Omental fat pad (tissue), 4 donors: ENCODE measurements at places on chromosomes 5 and 9. TPM values are rescaled to one million over a fixed set of nuclear protein-coding genes. Genes with fewer than 3 reads are reported as not detected.

GRCh38 chr5:80959768-80960442, at the start of gene RASGRF2:
Gene RASGRF2, plus strand, starts transcription at chr5:80960363. Its CDS starts 376 bp downstream, at chr5:80960739.
- DNase-seq, result no peak

DNA sequence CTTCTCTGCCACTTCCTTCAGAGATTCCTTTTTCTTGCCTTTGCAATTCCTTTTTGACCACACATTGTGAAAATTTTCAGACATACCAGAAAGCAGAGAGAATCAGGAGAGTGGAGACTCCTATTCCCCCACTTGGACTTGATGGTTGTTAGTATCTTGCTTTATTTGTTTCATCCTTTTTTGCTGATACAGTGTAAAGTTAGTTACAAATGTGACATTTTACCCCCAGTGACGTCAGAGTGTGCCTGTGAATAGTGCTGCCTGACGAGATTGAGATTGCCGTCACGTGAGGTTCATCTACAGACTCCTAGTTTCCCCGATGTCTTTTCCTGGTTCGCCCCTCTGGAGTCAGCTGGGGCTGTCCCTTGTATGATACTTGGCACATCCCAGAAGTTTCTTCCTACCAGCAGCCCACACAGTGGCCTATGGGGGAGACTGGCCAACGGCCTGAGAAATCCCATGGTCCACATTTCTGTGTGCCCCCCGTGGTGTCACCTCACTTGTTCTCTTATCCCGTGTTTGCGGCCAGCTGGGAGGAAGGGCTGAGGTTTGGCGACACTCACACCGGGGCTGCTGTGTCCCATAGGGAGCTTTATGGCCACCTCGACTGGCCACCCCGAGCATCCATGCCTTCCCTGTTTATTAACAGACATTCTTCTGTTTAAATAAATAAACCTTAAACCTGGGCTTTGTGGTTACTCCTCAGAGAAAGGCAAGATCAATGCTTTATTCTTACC, 48.2 kb upstream of the CACNA1B start:
- DNase-seq, result no peak

DNA sequence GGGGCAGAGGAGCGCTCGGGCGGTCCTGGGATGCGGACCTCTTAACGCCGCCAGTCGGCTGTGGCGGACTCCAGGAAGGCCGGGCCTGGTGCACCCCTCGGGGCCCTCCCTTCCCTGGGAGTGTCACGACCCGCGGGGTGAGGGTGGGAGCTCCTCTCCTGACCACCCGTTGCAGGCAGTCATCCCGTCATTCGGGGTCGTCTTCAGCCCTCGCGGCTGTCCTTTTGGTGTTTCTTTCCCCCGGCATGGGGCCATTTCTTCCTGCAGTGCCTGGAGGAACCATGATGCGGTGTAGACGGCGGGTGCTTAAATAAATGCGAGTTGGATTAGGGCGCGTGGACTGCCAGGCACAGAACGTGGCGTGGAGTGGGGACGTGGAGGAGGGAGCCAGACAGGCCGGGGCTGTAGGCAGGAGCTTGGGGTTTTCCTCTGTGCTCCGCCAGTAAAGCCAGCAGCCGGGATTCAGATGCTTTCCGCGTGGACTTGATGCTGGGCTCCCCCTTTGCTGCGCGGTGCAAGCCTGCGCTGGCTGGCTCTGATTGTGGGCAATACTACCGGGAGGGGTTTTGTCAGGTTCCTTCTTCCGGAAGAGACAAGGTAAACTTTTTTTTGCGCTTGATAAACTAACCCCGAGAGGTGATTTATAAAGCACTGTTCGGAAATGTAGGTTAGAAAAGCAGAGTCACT, 868 bp downstream of the KDM4C start:
- DNase-seq, result no peak

DNA sequence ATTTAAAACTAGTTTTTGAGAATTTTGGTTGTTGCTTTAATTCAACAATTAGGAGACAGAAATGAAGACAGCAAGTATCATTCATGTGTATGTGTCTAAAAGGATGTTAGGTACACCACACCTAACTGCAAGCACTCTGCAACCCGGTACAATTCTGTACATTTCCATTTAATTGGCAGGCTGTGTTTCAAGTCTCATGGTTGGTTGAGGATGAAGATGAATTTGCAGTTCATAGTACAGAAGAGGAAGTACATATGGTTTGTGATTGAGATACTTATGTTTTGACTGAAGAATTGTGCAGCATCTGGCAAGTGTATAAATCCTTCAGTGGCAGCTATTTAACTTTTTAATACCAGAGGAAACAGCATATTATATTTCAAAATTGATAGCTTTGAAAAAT, 628.7 kb upstream of the ZNF608 start:
- DNase-seq, result no peak

DNA sequence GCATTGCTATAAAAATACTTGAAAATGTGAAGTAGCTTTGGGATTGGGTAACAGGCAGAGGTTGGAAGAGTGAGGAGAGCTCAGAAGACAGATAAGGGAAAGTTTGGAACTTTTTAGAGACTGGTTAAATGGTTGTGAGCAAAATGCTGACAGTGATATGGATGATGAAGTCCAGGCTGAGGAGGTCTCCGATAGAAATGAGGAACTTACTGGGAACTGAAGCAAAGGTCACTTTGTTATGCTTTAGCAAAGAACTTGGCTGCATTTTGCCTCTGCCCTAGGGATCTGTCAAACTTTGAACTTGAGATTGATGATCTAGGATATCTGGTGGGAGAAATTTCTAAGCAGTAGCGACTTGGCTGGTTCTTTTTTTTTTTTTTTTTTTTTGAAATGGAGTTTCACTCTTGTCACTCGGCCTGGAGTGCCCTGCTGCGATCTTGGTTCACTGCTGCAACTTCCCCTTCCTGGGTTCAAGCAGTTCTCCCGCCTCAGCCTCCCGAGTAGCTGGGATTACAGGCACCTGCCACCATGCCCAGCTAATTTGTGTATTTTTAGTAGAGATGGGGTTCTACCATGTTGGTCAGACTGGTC, 998.9 kb downstream of the TLE1 start:
- no peak for DNase-seq

SCGB3A2 gene
- total RNA-seq, result not detected

DNA sequence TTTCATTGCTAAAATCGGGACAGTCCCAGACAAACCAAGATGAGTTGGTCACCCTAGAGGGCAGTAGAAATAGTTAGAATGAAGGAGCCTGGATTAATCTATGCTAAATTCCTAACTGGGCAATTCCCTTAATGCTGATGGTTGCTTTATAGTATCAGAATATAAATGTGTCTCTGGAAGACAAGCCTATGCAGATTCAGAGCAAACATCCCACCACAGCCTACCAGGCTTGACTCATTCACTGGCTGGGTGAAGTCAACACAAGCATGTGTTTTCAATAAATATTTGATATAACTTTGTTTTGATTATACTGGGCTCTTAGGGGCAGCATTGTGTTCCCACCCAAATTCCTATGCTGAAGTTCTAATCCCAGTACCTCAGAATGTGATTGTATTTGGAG, 79.3 kb downstream of the RMI1 start:
- no peak for DNase-seq

GRCh38 chr9:124621371-124622328, 114.5 kb upstream of the NR5A1 start:
- DNase-seq, result no peak

RANBP3L gene
- 0.50 TPM for total RNA-seq

DNA sequence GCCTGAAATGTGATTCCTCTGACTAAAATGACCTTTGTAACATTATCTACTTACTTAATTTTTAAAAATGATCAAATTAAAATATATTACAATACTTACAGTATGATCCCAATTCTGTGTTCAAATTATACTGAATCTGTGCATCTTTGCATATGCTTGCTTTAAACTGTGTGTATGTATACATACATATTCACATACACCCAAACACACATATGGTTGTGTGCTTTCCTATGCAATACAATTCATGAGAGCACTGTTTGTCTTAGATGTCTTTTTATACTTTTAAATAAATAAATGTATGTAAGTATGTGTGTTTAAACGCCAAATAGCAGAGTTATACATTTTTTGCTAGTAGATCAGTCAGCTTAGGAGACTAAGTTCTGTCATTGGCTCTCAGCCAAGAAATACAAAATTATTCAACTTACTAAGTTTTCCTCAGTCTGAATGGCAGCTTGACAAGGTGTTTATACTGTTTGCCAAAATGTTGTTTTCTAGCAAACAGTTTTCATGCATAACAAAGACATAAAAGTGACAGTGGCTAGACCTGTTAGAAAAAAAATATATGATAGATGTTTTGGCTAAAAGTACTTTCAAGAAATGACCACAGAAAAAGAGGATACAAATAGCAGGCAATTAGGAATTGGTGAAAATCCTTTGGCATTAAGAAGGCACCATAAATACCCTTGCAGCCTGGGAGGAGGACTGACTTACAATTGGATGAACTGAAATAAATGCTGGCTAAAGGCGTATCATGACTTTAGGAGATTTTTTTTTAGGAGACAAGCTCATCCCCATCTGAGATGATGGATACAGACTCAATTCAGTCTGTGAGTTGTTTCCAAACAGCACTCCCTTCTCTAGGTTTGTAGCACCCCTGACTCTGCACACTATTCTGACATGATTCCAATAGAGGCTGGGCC, 7.9 kb downstream of the TICAM2 start:
- DNase-seq, result no peak

C9orf78 gene
- total RNA-seq, result 45.6 TPM

GRCh38 chr5:135032695-135032998, 1.4 kb downstream of the PITX1 start:
- DNase-seq, result no peak

DNA sequence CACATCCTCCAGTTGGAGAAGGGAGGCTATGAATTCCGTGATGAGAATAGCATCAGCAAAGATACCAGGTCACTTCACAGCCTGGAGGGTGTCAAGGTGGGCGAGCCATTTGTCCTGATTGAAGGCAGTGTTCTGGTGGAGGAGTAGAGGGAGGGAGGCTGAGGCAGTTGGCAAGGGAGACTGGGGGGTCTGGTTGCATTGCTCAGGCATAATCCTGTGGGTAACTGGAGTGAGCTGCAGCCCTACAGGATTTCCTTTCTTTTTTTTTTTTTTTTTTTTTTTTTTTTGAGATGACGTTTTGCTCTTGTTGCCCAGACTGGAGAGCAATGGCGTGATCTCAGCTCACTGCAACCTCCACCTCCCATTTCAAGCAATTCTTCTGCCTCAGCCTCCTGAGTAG, 223.9 kb upstream of the KLF4 start:
- DNase-seq, result no peak

DNA sequence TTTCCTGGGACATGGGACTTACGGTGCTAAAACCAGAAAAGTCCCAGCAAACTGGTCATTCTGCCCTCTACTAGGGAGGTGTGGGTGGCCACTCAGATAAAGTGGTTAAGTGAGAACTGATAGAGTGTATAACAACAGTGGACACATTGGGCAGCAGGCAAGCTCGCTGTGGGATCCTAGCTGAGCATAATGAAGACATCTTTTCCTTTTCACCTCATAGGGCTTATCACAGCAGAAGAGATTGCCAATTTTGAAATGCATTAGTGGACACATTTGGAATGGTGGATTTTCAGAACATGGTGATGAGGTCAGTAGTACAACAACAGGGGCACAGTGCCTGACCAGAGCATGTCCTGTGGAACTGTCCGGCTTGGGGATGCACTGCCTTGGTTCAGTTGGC, 477.1 kb upstream of the KIF2A start:
- no peak for DNase-seq

DNA sequence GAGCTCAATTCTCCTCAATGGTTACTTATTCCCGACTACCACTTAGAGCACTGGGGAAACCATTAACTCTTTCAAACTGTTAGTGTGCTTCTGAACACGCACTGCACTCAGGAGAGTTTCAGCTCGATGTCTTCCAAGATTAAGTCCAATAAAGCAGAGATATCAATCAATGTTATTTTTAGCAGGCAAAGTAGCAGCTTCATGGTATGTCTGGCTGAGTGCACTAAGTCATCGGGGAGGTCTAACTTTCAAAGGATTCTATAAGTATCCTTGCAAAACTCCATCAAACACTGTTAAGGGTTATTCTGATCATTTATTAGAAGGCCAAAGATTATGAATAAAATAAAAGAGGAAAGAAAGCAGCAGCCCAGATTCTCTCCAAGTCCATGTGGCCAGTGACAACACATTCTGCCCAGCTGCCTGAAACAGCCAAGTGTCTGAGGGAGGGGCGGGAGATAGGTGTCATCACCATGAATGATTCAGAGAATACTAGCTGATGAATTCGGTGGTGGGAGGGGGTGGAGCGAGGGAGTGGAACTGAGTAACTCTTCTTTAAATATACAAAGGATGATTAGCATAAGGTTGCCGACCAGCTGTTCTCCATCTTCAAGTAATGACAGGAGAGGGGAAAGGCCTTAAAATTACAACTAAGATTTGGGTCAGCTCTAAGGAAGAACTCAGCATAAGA, 21.3 kb downstream of the NREP start:
- DNase-seq, result peak; percentile 52

DNA sequence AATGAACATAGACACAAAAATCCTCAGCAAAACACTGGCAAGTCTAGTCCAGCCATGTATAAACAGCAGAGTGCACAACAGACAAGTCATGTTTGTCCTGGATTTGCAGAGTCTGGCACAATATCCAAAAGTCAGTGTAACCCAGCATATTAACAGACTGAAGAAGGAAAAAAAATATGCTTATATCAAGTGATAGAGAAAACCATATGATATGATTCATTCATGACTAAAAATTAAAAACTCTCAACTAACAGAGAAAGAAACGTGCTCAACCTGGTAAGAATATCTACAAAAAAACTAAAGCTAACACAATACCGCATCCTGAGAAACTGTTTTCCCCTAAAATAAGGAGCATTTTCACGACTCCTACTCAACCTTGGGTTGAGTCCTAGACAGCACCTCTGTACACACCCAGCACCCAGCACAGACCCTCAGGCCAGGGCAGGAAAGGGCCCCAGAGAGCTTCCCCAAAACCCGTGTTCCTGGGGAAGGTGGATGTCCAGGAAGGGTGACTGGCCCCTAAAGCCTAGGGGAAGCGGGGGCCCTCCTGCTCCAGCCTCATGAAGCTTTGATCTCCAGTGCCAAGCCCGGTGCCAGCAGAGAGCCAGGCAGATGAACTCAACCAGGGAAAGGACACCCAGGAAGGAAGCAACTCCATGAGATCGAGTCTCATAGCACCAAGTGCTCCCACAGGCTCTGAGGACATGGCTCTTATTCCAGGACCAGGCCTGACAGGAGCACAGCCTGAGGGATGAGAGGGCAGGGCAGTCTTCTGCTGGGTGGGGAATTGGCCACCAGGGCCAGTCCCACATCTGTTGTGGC, 38.9 kb downstream of the ADAMTS2 start:
- DNase-seq, result no peak
